ENCODE measurements at places on chromosomes 2 and 18. TPM values are rescaled to one million over a fixed set of nuclear protein-coding genes. Genes with fewer than 3 reads are reported as not detected.
A peak's percentile ranks its signal among the peaks of the same experiment; 100 is the strongest.

DYNAP gene
- total RNA-seq, result not detected

KCNK3 gene
- total RNA-seq, result not detected

CPLX4 gene
- not detected for total RNA-seq

ADI1 gene
- 24.7 TPM for total RNA-seq

RAPGEF4 gene
- not detected for total RNA-seq

MROH2A gene
- total RNA-seq, result not detected

EN1 gene
- total RNA-seq, result not detected

POTEC gene
- not detected for total RNA-seq

IL36B gene
- not detected for total RNA-seq

KLHL30 gene
- total RNA-seq, result not detected

ZNF385B gene
- total RNA-seq, result not detected

- DNase-seq, result peak; percentile 67
These were observed 16.4 kb upstream of the THADA start for GRCh38 chr2:43611987-43612894.

GRCh38 chr18:31044926-31045325 lies 2.4 kb upstream of the DSC3 start:
- no peak for DNase-seq

DNA sequence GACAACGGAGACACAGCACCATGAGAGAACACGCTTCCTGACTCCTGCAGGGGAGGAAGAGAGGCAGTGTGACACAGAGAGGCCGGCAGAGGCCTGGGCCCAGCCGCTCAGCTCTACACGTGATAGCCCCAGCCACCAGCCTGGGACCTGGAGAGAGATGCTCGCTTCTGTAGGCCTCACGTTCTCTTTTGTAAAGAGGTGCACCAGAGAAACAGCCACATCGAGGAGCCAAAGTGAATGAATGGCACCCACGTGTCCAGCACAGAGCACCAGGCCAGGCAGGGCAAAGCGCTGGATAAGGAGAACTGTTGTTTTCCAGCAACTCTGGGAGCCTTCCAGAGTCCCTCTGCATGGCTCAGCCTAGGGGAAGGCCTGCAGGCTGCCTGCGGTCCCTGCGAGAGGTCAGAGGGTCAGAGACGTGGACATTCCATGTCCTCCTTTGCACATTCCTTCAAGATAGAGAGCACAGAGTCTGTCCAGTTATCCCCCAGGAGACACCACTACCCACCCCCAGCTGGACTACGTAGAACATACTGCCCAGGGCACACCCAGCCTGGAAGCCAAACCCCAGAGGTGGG lies 14.2 kb downstream of the LIMS2 start:
- no peak for DNase-seq

DNA sequence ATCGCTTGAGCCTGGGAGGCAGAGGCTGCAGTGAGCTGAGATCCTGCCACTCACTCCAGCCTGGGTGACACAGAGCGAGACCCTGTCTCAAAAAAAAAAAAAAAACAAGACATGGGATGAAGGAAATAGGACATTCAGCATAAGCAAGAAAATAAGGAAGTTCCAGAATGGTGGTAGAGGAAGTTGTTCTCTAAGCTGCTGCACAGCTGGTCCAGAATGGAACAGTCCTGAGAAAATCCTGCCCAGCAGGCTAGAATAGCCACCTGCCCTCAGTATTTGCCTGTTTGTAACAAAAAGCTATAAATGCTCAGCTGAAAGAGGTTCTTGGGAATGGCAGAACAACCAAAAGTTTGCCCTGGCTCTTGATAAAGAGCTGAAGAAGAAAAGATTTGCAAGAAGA lies 11.1 kb upstream of the MAPRE3 start:
- DNase-seq, result no peak

DNA sequence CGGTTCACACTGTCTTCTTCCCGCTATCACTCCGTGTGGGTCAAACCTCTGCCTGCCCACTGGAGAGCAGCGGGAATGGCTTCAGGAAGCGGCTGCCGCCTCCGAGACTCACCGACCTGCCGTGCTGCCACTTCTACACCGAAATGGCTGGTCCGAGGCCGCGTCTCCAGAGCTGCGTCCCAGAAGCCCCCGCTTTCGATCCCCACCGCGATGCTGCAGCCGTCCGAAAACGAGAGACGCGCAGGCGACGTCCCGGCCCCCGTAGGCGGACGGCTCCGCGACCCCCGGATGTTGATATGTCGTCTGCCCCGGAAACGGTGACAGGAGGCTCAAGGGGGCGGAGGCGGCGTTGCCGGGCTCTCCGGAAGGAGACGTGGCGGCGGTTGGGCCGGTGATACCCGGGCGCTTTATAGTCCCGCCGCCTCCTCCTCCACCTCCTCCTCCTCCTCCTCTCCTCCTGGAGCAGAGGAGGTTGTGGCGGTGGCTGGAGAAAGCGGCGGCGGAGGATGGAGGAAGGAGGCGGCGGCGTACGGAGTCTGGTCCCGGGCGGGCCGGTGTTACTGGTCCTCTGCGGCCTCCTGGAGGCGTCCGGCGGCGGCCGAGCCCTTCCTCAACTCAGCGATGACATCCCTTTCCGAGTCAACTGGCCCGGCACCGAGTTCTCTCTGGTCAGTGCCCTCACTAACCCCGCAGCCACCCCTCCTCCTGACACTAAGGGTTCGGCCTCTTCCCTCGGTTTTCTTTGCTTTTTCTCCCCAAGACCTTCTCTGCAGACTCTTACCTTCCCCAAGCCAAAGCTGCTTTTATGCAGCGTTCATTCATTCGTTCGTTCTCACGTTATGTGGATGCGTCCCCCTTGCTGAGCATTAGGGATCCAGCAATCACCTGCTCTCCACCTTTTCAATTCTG lies at the start of the genes ASB3 and ERLEC1:
Gene ASB3, minus strand, starts transcription at position 249 of the 909 bp plus-strand sequence. CDS start 21,381 bp downstream, outside the sequence.
Gene ERLEC1, plus strand, starts transcription at position 340 of the 909 bp plus-strand sequence. Its CDS starts 167 bp downstream, at position 507.
- peak; percentile 94 for DNase-seq

- no peak for DNase-seq
These were observed 661 bp upstream of the MGAT5 start for GRCh38 chr2:134253117-134253704.

GRCh38 chr18:79680891-79681339 lies 1.3 kb downstream of the CTDP1 start:
- DNase-seq, result no peak

DNA sequence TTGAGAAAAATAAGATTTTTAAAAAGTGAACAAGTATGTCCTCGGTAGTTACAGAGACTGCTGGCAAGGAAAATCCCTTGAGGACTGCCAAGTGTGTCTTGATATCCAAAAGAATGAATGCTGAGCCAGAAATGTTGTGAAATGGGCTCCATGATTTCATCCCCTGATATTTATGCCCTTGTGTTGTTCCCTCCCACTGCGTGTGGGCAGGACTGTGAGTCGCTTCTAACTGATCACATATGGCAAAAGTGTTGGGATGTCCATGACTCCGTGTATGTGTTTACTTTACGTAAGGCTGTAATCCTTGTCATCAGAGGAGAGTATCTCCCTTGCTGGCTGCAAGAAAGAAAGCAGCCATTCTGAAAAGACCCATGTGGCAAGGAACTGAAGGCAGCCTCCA lies 285.1 kb downstream of the SS18 start:
- no peak for DNase-seq

DNA sequence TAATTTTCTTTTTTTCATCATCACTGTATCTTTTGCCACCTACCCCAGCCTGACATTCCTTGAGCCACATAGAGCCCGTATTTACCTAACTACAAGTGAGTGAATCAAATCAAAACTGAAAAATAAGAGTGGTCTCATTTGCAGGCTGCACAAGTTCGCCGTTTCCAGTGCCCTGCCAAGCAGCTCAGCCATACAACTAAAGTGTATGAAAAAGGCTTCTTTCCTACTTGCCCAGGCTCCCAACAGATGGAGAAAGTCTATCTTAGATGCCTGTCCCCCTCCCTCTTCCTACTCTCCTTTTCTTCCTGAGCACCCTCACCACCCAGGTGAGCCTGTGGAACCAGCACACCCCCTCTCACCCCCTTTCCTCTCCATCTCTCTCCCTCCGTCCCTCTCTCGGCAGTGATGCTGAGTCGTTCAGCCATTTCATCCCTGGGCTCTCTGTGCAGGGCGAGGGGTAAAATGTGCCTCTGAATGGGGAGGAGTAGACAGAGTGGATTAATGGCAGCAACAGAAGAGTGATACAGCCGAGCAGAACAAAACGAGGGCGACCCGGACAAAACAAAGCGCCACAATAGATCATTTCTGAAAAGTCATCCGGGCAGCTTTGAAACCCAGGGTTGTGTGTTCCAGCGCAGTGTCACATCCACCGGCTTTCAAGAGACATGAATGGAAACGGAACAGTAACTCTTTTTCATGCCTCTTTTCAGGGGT lies 65.0 kb upstream of the POU3F3 start:
- no peak for DNase-seq

GRCh38 chr2:162053066-162053807 lies 20.8 kb downstream of the DPP4 start:
- DNase-seq, result no peak

DNA sequence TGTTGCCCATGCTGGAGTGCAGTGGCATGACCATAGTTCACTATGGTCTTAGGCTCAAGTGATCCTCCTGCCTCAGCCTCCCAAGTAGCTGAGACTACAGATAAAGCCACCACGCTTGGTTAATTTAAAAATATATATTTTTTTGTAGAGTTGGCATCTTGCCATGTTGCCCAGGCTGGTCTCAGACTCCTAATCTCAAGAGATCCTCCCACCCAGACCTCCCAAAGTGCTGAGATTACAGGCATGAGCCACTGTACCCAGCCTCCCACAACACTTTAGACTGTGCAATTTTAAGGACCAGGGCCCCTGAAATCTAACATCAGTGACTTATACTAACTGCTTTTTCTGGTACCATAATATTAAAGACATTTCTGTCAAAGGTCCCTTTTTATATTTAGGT lies 5.2 kb downstream of the TXNDC2 start:
- no peak for DNase-seq

DNA sequence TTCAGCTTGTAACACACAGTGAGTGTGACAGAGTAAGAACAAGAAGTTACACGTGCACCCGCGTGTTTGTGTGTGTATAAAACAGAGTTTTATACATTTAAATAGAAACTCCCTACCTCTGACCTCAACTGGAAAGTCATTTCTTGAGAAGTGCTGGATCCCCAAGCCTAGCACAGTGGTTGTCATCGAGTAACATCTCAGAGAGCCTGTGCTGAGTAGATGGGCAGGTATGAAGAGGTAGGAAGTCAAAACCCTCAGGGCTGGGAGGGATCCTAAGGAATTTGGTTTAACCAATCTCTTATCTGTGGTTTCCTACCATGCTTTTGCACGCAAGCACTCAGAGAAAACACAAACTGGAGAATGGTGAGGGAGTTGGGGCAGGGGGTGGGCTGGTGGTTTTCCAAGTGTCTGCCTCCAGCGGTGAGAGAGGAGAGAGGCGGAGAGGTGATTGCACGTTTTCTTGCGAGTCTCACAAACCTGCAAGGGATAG lies 9.2 kb downstream of the ACOXL start:
- DNase-seq, result no peak

GRCh38 chr2:12895017-12895416 lies 178.3 kb downstream of the TRIB2 start:
- no peak for DNase-seq

DNA sequence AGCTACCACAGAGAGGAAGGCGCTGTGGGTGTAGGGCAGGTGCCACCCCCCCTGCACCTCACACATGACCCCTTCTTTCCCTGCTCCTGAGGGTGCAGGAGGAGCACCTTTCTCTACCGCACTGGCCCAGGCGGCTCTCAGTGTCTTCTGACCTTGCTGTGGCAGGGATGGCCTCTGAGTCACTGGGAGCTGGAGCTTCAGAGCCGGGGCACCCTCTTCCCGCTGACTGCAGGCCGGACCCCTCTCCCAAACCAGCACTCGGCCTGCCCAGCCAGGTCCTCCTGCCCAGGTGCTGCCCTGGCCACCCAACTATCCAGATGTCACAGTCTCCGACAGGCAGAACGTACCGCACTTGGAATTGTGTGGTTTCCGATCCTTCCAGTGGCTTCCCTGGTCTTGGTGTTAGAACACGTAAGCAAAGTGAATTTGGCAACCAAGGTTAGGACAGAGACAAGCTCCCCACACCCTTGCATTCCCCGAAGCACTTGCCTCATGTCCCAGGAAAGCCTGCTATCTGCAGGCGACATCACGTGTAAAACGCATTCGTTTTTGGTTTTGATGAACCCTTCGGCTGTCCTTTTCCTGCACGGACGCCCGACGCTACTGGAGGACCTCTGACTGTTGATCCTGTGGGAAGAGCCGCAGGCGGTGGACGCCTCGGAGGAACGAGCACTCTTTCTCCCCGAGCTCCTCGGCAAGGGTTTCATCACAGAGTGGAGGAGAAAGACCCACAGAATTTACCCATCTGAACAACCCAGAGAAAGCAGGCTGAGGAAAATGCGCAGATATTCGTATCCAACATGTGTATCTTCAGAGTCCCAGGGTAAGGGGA lies 24.7 kb upstream of the KCNG2 start:
- no peak for DNase-seq

DNA sequence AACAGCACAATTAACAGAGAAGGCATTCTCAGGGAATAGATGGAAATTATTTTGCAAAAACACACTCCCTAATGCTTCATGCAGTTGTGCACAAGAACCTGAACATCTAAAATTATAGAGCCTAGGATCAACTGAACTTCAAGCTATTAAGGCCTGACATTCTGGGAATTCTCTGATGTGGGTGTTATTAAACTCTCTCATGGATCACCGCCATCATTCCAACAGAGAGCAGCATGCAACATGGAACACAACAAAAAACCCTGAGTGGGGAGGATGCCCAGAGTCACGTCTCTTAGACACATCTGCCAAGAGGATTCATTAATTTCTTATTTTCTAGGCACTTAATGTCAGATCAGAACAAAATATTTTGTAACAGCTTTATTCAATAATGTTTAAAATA lies 543.8 kb downstream of the ERBB4 start:
- DNase-seq, result no peak

GRCh38 chr18:15198116-15198389 lies 450.1 kb downstream of the ANKRD30B start:
- no peak for DNase-seq

DNA sequence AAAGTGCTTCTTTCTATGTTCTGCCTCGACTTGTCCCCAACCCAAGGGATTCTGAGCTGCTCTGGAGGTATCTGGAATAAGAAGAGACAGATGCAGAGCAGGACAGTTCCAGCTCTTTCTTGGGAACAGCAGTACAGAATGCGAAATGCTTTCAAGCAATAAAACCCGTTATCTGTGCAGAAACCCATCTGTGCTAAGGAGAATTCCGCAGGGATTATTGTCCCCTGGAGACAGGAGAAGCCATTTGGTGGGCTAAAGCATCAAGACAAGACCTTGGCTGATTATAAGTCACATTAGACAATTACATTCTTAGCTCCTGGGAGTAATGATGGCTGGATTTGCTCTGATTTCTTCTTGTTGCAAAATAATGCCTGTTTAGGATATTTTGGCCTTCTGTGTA lies 185.4 kb upstream of the GLI2 start:
- no peak for DNase-seq

DNA sequence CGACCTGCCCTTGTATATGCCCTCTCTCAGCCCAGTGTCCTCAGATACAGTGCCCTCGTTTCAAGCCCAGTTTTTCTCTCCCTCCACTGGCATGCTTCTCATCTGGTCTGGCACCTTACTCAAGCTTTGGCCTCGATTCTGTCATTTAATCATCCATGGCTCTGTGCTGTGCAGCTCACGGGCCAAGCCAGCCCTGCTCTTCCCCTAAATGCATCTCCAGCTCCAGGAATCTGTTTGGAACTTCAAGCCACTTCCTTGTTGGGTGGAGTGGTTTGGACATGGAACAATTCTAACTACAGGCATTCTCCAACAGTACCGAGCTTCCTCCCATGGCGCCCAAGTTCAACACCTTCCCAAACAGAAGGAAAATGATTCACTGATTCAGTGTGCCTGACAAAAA lies 76.7 kb upstream of the ZNF397 start:
- no peak for DNase-seq
